GM04503 (cell line): ENCODE measurements at places on chromosomes 7 and 10.

GRCh38 chr10:128870830-128871597 is 596.0 kb upstream of the MGMT start:
- no peak for DNase-seq

DNA sequence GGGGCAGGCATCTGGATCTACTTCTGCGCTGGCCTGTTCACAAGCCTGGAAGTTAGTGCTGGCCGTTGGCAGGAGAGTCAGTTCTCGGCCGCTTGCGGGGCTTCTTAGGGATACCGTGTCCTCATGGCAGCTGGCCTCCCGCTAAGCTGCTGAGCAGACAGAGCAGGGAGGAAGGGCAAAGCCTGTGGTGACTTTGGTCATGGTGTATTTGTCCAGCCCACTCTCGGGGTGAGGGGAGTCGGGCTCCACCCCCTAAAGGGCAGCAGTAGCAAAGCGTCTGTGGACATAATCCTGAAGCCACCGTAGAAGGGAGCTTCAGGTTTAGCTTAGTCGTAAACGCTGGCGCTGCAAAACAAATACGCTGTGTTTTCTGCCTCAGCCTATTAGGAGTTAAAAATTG is 12.2 kb downstream of the UBE3C start:
- no peak for DNase-seq

- no peak for DNase-seq
Observed at GRCh38 chr7:1918063-1918645, 248.1 kb downstream of the ELFN1 start.

GRCh38 chr7:150962553-150963399 is 15.3 kb downstream of the KCNH2 start:
- DNase-seq: no peak

DNA sequence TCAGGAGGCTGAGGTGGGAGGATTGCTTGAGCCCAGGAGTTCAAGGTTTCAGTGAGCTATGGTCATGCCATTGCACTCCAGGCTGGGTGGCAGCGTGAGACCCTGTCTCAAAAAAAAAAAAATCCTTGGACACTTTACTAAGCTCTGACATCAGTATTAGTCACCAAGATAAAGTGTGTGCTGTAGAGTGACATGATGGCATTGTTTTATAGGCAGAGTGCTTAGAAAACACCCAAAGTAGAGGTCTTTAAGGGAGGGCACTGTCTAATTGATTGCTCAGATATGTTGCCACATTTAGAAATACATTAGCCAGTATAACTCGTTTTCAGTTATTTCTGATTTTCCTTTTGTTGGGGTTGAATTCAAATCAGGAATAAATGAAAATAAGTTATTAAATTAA is 235.9 kb downstream of the REEP3 start:
- DNase-seq: no peak
